ENCODE measurements at places on chromosomes 11 and 22. TPM values are rescaled to one million over a fixed set of nuclear protein-coding genes. Genes with fewer than 3 reads are reported as not detected.

GRCh38 chr11:61372659-61373420 is 10.7 kb downstream of the TMEM138 start:
- no peak for DNase-seq

DNA sequence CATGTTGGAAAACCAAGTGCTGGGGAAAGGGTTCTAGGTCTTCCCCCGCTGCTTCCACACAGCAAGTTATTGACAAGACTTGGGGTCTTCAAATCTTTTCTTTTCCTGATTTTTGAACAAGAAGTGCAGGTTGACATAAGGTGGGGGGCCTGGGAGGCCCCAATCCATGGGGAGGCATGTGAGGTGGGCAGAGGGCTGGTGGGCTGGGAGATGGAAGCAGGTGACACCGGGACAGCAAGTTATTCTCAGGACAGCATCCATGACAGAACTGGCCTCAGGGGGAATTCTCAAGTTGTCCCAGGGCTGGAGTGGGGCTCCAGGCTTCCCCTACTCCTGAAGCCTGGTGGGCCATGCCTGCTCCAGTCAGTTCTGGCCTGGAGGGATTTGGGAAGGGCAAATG is 5.5 kb downstream of the FGF19 start:
- no peak for DNase-seq

DNA sequence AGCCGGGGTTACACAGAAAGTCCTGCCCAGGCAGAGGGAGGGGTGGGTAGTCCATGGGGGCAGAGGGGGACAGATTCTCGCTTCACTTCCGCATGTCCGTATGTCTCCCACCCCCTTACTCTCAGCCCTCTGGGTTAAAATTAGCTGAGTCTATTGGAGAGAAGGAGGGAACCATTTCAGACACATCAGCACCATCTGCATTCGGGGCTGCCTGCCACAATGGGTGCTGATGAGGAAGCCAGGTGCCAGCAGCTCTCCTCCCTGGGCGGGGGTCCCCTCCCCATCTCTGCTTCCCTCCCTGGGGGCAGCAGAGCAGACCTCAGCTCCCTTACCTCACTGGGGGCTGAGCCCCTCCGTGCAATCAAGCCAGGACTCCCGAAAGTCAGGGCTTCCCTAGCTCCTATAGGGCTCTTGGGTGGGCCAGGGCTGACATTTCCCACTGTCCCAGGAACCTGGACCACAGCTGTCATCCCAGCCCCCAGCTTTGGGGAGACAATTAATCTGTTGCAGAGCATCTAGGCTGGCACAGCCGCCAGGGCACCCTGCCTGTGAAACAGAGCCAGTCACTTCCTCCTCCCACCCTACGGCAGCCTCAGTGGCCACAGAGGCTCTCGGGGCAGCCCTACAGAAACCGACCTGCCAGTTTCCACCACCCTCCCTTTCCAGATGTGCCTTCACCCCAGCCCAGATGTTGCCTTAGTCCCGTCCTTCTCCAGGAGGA is 67.3 kb downstream of the PDE2A start:
- no peak for DNase-seq

DNA sequence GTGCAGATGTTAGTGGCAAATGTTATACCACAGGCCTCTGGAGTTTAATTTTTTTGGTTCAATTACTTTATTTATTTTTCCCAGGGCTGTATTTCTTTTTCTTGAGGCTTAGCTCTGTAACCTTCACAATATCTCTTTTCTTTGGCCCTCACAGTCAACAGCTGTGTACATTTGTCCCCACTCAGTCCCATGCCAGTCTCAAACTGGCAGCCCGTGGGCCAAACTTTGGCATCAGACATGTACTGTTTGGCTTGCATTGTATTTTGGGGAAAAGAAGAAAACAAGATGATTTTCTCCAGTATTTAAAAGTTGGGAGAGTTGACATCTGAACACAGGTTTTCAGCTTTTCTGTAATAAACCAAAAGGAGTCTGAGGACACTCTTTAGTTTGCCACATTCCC is 87.1 kb downstream of the PRR5L start:
- DNase-seq: no peak

- DNase-seq: no peak
Observed at GRCh38 chr11:86183694-86184093, 60.9 kb upstream of the EED start.

The AHNAK gene
- polyA plus RNA-seq: 186 TPM

DNA sequence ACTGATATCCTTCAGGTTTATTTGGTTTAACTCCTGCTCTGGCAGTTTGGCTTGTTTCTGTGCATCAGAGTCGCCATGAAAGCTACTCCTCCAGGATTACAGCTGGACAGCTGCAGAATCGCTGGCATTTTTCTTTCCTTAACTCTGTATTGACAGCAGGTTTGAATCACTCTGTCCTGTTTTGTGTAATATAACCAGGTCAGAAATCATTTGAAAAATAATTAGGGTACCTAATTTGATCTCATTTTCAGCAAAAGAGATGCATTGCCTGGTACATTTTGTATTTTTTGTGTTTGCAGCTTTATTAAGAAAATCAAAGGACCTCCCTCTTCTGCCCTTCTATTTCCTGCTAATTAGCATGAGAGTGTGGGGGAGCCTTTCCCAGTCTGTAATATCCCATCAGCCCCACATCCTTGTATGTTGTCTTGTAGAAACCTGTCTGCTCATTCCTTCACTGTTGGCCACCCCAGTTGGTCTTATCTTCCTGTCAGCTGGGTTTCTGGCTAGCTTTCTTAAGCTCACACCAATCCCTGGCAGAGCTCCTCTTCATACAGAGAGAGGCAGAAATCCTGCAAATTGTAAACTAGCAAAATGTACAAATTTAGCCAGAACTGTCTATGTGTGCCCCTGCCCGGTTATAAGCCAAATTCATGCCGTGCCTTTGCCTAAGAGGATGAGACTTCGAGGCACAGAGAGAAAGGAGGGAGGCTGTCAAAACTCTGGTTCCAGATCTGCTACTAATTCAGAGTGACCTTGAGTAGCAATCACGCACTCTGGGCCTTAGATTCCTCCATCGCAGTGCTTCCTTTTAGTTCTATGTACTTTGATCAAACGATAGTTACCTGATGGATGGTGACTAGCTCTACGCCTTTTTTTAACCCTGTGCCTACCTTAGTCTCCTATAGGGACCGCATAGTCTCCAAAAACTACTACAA is 200.6 kb downstream of the NAV2 start:
- DNase-seq: no peak

DNA sequence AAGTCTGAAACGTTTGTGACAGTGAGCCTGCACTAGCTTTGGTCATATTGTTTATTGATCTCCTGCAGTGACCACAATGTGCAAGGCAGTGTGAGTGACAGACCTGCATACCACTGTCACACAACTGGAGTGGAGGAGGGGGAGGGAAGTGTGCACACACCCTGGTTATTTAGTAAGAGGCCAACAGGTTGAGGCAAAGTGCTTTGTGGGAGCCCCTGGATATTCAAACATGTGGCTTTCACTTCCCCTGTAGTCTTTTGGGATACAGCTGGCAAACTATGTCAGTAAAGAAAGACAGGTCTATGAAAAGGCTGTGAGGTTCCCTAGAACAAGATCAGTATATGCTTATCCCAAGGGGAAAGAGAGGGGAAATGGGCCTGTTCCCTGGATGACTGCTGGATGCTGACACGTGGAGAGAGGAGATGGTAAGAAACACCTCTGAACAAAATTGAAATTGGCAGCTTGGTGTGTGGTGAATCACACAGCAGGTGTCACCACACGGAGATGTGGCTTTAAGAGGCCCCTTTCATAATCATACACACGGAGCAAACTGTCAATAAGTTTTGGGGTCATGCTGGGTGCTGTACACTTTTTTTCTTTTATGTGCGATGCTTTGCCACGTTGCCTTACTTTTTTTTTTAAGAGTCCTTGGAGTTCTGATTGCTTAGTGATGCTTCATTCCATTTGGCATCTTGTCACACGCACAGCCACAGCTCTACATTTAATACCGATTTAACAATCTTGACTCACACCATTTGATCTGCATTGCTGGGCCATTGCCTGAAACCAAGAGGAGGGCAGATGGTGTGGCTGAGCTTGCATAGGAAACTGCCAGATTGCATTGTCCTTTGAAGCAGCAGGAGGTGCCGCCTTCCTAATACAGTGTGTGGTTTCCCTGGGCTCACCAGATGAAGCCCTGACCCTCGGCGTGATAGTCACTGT is 11.3 kb downstream of the OSBP2 start:
- DNase-seq: no peak

DNA sequence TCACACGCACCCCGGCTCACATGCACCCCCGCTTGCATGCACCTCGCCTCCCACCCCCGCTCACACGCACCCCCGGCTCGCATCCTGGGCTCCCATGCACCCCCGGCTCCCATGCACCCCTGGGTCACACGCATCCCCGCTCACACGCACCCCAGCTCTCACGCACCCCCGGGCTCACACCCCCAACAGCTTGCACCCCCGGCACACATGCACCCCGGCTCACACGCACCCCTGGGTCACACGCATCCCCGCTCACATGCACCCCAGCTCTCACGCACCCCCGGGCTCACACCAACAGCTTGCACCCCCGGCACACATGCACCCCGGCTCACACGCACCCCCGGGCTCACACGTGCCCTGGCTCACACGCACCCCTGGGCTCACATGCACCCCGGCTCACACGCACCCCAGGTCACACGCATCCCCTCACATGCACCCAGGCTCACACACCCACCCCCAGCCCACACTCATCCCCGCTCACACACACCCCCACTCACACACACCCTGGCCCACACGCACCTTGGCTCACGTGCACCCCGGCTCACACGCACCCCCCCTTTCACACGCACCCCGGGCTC is 16.2 kb downstream of the TSPAN4 start:
- DNase-seq: no peak

The OR52N4 gene
- 0.50 TPM for polyA plus RNA-seq

DNA sequence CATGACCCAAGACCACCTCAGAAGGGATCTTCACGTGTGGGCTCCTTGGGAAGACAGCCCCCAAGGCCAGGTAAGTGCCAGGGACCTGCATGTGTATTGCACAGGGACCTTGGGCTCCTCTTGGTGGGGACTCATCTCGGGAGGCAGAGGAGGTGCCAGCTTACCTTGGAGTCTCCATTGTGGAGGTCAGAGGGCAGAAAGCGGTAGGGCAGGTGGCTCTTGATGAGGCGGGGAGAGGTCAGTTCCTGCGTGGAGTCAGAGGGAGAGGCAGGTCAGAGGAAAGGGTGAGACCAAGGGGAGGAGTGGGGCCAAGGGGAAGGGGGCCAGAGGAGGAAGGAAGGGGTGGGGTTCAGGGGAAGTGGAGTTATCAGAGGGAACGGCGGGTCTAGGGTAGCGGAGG is 22.5 kb downstream of the SULT4A1 start:
- no peak for DNase-seq

The VWCE gene
- not detected for polyA plus RNA-seq

The APOA4 gene
- not detected for polyA plus RNA-seq

The OSBPL5 gene
- 1.2 TPM for polyA plus RNA-seq

The PTH gene
- not detected for polyA plus RNA-seq

- no peak for DNase-seq
Observed at GRCh38 chr11:42545954-42546353, 765.8 kb upstream of the API5 start.

- DNase-seq: no peak
Observed at GRCh38 chr11:74937696-74938475, 11.0 kb downstream of the XRRA1 start.

- DNase-seq: no peak
Observed at GRCh38 chr11:11691296-11692151, 69.7 kb upstream of the GALNT18 start.

GRCh38 chr11:86812981-86813380 is 12.6 kb downstream of the PRSS23 start:
- DNase-seq: no peak

DNA sequence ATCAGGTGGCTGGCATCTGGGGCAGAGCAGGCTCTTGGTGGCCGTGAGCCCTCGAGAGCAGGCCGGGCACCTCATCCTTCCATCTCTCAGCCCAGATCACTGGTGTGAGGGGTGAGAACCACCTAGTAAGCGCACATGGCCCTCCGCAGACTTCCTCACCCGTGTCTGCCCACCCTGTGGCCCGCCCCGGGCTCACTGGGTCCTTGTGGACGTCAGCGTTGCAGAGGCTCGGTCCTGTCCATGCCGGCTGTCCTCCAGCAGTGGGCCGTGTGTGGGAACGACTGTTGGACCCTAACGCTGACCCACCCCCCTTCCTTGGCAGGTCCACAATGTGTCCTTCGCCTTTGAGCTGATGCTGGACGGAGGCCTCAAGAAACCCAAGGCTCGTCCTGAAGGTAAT is 17.2 kb upstream of the PARVG start:
- DNase-seq: no peak

DNA sequence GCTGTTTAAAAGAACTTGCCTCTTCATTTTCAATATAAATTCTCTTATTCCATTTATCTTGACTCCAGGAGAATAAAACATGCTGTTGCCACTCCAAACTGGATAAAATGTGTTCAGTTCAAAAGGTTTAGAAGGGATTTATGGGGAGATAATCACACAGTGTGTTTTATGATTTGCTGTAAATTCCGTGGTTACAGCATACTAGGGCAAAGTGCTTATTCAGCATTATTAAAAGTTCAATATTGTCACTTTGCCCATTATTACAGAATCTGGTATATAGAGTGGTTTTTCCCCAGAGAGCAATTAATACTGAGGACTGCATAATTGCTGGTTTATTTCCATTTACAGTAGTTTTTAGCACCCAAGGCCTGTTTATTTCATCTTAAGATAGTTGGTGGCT is 780.9 kb upstream of the RAG2 start:
- DNase-seq: no peak

The SLC17A6 gene
- not detected for polyA plus RNA-seq

DNA sequence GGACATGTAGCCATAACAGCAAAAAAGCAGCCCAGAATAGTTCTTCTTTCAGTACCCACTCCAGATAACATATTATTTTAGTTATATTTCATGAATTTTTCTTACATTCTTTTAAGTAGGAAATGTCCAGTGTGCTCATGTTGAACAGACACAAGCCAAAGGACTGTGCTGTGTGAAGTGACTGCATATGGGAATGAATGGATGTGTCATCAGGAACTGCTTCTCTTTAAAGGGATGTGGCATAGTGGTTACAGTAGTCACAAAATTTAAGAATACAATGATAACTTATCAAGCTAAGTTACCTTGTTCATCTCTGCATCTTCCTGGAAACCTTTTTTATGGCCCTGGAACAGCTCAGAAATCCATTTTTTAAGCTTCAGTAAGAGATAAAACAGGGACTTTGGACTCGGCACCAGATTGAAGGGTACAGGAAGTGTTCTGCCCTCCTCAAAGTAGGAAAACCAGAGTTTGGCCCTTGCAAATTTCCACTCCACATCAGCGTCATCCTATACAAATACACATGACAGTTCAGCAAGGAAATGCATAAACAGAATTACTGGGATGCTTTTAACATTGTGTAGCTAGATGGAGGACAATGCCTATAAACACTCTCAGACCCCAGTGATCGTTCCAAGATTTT is 112.8 kb downstream of the TRPC6 start:
- DNase-seq: no peak

The UPK2 gene
- polyA plus RNA-seq: not detected

- no peak for DNase-seq
Observed at GRCh38 chr11:65125197-65126056, 3.3 kb downstream of the MRPL49 start.

The CEND1 gene
- polyA plus RNA-seq: not detected

GRCh38 chr11:71325418-71326327 is 73.3 kb upstream of the SHANK2 start:
- no peak for DNase-seq

GRCh38 chr11:34292111-34292510 is 65.7 kb downstream of the ABTB2 start:
- no peak for DNase-seq

GRCh38 chr11:119108146-119108856 is 1.2 kb downstream of the C2CD2L start:
- DNase-seq: peak; percentile 41
